C1 segment of cervical spinal cord (tissue), 14 donors: ENCODE measurements at places on chromosomes 11 and 22.

DNA sequence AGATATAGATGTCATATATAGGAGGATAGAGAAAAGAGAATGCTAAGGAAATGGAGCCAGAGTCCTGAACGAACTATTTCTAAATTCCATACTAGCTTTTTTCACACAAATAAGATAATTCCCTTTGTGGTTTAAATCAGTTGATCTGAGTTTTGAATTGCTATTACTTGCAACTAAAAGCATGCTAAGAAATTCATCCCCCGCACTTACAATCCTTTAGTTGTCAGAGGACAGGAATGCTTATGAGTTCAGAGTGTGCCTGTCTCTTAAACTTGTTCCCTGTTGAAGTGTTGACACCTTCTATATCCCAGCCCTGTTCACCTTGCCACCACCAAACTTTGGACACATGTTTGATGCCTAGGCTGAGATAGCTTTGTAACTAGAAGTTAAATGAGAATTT is 406.2 kb downstream of the METTL15 start:
- no peak for DNase-seq

GRCh38 chr11:15349413-15349812 is 234.7 kb downstream of the INSC start:
- no peak for DNase-seq

DNA sequence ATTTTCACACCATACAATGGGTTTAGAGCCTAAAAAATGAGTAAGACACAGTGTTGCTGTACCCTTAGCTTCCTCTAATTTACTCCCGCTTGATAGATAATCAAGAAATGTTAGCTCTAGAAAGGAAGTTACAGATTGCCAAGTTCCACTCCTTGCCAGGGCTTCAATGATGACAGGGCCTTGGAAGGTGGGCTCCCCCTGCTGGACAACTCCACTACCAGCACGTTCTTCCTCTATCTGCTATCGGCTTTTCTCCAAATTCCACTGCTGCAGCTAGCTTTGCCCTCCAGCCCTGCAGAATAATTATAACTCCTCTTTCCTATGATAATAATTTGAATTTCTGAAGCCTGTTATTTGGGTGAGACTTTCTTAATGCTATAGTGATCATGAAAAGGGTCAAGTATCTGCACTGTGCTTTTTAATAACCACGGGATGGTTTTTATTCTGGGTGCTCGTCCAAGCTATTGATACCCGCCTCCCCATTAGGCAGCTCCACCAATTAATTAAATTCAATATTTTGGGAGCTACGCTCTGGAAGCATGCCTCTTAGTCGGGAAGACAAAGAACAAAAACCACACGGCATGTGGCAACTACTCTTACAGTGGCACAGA is 9.0 kb downstream of the SYN3 start:
- DNase-seq = peak; percentile 1

- no peak for DNase-seq
Measured at GRCh38 chr11:42171046-42171445, 711.6 kb upstream of the LRRC4C start.

- no peak for DNase-seq
Measured at GRCh38 chr11:117875382-117876058, 938 bp downstream of the FXYD6 start.

- no peak for DNase-seq
Measured at GRCh38 chr22:42760806-42761565, 40.3 kb upstream of the A4GALT start.

DNA sequence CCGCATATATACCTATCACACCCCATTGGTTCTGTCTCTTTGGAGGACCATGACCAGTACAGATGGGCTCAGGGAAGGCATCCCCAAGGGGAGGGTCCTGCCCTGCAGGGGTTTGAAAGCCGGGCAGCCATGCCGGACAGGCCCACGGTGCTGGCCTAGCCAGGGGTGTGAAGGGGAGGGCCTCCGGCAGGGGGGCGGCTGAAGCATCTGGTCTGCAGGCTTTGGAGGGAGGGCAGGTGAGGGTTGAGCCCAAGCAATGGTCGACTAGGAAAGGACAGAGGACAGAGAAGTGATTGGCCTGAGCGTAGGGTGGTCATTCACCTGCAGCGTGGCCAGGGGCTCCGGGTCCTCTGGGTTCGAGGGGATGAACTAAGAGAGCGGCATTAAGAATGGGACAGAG is 11.2 kb upstream of the CTSD start:
- DNase-seq = no peak

- no peak for DNase-seq
Measured at GRCh38 chr22:17665854-17666253, 27.3 kb downstream of the BCL2L13 start.

GRCh38 chr11:66489636-66490035 is 9.4 kb downstream of the DPP3 start:
- DNase-seq = no peak

DNA sequence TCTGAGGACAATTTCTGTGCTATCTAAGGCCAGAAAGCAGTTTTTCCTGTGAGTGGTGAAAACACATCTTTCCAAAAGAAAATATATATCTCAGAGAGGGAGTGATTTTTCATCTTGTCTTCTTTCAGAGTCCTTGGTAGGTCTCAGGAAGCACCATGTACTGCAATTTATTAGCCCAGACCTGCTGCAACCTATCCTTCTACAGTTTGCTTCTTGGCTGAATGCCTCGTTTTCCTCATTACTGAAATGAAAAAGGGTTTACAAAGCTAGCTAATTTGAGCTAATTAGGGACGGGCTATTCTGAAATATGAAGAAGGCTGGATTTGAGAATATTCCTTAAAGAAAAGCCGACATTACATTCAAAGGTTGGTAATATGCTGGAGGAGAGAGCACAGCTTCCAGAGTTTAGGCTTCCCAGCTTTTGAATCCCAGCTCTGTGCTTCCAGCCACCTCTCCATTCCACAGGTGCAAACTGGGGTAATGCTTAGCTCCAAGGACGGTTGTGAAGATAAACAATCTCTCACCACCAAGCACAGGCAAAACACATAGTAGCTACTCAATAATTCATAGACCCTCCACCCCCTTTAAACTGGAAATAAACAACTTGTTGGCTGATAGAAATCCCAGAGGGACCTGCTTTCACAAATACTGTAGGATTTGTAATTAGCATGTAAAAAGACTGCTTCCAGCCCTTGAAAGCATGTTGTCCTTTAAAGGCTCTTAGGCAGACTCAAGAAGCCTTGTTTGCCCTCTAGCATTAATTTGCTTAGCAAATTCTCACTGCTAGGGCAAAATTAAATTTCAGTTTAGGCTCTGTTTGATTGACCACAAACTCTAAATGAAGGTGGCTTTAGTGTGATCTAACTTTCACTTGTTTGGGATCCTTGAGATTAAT is 24.5 kb upstream of the SESN3 start:
- no peak for DNase-seq

DNA sequence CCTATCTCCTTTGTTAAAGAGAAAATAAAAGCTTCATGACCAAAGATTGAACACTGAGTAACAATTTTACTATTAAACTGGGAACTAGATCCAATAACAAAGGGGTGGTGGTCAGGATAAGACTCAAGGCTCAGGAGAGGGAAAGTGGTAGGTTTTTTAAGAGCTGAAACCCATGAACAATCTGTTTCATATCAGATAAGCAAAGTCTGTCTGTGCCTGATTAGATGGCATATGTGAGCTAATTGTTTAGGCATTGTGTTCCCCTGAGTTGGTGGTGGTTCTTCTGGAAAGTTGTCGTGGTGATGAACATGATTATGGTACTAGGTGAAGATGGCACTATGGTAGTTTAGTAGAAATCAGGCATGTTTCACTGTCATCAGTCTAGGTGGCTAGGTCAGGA is 24.4 kb downstream of the USP47 start:
- no peak for DNase-seq

DNA sequence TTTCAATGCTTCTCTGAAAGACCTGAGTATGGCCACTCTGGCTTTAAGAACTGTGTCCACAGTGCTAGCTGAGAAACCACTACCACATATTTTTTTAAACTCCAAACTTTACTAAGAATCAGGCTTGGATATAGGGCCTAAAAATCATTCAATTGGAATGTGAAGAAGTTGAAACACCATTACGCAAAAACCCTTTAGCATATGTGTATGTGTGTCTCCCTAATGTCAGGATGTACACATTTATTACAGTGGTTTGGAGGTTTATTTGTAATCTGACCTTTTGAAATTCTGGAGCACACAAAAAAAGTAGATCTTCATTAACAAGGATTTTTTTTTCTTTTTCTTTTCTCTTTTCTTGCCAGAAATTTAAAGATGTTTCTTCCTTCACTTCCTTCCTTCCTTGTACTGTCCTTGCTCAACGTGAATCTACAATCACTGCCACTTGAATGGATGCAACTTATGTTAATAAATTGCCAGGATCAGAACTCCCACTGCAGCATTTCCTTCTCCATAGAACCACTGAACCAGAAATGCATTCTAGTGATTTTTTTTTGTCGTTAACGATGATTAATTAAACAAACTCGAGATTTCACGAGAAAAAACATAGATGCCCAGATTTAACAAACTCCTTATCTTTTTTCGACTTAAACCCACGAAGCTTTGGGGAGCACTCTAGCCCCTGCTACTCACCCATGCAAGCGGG is 3.1 kb upstream of the ADM start:
- no peak for DNase-seq

DNA sequence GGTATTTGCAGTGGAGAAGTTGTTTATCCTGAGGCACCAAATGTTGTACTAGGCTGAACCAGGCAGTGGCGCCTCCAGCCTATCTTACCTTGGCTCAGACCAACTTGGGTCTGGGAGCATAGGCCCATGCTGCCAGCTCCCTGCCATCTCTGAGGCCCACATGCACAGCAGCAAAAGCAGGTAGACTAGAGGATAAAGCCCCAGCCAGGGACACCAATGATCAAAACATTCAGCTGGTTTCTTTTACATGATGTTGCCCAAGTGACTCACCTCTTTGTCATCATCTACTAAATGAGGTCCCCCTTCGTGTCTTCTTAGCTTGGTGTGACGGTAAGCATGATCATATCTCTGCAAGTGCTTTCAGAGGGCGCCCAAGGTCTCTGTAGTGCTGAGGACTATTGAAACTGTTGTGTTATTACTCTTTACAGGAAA is 112.1 kb upstream of the DRD2 start:
- no peak for DNase-seq

DNA sequence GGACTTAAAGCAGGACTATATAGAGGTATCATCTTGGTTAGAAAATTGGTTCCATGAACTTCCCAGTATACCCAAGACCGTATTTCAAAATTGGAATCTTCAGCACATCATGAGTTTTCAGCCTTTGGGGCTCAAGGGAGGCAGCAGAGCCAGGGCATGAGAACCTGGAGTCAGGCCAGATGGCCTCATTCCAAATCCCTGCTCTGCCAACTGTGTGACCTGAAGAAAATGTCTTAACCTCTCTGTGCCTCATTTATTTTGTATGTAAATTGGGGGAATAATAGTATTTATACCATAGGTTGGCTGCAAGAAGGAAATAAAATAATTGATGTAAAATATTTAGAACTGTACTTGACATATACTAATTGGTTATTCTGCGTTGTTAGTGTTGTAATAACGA is 987.6 kb downstream of the TBC1D22A start:
- DNase-seq = no peak
